Activated CD8-positive, alpha-beta memory T cell treated with anti-CD3 and anti-CD28 coated beads for 1 hour (primary cell): ENCODE measurements at places on chromosomes 5 and 9.

- DNase-seq: no peak
Measured at GRCh38 chr5:162497455-162497854, 429.9 kb downstream of the GABRG2 start.

- no peak for DNase-seq
Measured at GRCh38 chr5:138596105-138596881, 21.1 kb upstream of the HSPA9 start.

- DNase-seq: no peak
Measured at GRCh38 chr5:151085517-151086041, 4.7 kb upstream of the TNIP1 start.

- DNase-seq: no peak
Measured at GRCh38 chr5:133582971-133583370, 29.4 kb downstream of the FSTL4 start.

- DNase-seq: no peak
Measured at GRCh38 chr5:123845356-123846100, 333.6 kb downstream of the CSNK1G3 start.
